ENCODE measurements at places on chromosomes 6 and 20.

GRCh38 chr6:47004463-47004862, 37.7 kb downstream of the ADGRF1 start:
- DNase-seq = no peak

DNA sequence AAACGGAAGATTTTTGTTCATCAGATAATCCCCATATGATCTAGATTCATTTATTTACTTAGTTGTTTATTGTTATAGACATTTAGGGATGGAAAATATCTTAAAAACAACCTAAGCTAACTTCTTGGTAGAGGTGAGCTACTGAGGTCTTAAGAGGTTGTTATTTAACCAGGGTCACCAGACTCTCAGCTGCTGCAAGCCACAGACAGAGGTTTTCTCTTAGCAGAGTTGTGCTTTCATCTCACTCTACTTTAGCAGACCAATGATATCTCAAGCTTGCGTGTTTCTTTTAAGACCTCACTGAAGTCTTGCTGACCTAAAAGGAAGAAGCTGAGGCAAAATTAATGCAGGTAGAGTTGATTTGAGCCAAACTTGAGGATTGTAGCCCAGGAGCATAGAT, 43.6 kb downstream of the NCOA7 start:
- DNase-seq = no peak

DNA sequence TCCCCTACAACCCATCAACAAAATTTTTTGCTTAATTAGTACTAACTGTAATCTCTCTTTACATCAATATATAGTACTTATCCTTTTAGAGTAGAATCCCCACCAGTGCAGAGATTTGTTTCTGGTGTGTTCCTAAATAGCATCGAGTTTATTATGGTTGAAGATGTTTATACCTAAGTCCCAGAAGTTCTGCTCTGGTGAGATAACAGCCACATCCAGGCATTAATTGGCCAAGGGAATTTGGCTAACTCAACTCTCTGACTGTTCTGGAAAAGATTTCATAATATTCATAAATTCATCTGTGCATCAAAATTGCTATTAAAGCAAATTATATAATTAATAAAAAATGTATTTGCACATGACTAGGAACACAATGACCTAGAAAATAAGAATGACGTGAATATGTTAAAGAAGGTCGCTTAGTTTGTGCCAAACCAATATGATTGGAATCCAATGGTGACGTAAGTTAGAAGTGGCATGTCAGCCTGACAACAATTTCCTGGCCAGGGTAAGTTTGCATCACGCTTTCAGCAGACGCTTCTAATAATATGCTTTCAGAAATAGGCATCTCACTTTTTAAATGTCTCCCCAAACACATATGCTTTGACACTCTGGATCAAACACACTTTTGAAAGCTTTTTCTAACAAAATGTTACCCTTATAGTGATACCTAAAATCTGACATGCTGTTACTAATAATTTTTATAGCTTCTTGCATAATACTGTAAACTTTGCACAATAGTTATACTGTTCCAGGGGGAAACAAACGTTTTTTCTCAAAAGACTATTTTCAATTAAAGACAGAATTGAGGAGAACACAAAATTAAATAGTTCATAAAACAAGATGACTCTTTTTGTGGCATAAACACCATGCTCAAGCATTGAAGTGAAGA, 236.7 kb downstream of the TENT5A start:
- DNase-seq = no peak

GRCh38 chr6:131917318-131917717, 33.9 kb downstream of the CCN2 start:
- no peak for DNase-seq

DNA sequence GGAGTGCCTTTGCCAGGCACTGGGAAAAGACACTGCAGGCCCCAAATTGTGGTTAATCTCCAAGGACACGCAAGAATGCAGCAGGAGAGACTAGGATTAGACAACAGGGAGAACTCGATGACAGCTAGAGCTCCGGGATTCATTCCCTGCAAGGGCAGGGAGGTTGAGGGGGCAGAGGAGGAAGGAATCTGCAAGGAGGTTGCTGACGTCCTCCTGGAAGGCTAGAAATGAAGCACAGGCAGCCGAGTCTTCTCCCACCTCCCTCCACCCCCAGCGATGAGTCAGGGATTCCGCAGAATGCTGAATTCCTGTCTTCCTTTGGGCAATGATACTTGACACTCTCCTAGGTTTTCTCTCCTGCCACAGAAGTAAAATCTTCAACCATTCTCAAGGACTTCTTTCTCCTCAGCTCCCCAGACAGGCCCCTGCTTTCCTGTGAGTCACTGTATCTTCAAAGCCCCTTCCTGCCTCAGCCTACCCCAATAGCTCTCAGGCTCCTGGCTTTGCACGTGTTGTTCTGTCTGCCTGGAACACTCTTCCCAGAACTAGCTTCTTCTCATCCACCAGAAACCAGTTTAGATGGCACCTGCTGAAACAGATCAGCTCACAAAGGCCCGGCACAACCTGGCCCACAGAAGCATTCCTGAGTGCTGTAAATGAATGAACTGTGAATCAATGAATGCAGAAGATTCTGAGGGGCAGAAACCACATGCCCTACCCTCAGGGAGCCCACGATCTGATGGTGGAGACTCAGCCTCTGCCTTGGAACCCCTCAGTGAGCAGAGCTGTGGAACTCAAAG, 85.6 kb downstream of the MRPL14 start:
- DNase-seq = no peak

DNA sequence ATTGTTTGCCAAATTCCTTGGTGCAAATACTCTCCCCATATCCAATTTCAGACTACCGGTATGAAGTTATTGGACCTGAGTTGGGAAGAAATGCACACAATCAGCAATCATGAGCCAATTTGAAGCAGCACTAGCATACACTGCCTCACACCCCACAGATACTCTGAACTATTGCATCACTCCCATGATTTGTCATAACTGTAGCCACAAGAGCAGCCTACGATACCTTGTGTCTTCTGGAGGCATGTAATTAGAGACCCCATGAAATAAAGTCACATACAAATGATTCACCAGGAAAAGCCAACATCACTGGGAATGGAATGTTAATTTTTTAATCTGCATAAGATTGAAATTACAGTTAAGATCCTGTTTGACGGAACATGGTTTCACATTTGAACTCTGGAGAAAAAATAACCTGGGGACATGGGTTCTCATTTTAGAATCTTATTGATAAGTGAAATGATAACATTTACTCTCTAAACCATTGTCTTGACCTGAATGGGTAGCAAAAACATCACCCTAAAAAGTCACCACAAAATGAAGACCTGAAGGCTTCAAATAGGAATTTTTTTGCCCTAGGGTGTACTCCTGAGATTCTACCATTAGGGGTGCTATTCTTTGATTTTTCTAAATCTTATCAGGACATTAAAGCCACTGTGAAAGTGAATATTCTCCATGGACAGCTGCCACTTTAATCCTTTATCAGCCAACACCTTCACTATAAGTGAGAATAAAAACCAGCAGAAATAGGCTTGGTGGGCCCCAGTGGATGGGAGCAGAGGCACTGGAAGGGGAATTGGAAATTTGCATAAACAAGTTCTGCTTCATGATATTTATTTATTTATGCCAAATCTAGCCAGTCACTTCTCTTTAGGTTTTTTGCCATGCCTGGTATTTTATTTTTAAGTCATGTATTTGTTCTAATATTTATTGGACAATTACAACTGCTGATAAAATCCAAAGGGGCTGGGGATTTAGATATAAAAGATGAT, 34.5 kb upstream of the HBS1L start:
- peak; percentile 23 for DNase-seq

GRCh38 chr20:15162079-15162647, 824.8 kb upstream of the FLRT3 start:
- no peak for DNase-seq

DNA sequence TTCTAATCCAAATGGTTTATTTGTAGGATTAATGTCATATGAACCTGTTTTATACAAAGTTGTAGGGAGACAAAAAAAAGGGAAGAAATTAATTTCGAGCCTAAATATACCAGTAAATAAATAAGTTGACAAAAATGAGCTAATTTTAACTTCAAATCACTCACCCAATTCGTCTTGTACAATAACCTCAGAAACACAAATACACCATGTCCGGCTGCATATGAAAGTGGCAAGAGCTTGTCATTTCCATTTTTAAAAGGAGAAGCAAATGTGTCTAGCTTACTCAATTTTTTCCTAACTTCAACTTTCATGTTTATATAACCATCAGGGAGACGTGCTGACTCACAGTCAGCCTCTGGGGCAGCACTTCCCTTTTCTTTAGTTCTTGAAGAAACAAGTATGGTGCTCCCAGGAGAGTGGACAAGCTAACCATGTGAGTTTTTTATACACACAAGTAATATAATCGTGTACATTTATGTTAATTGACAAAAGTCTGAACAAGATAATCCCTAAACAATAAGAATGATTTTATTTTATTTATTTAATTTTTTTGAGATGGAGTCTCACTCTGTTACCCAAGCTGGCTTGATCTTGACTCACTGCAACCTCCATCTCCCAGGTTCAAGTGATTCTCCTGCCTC, 55.5 kb upstream of the SGK1 start:
- no peak for DNase-seq

DNA sequence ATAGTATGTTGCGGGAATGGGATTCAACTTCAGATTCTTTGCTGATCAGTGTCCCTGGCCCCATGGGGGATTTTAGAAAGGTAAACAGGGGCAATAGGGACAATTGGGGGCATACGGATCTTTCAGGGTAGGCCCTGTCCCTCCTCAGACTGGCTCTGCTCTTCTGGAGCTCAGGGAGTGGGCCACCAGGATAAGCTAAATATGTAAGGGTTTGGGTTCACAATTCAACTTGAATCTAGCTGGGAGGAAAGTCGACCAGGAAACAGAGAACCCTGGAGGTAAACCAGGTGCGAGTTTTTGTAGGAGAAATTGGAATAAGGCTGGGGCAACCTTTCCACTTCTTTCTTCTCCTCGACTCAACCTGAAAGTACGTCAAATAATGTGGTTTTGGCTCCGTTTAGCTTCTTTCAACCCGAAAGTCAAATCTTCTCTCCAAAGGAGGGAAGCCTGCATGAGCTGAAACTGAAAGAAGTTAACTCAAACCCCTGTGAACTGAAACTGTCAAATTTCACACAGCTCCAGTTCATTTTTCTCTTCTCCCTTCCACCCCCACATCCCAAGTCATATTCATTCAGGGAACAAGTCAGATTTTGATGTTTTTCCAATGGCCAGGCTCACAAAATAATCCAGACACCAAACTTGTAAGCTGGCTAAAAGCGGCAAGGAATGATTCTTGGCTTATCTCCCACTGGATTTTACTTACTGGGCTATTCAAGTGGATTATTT, 278.2 kb downstream of the CLIC5 start:
- DNase-seq = no peak

GRCh38 chr20:43389211-43389610, 68.5 kb upstream of the SRSF6 start:
- DNase-seq = no peak

DNA sequence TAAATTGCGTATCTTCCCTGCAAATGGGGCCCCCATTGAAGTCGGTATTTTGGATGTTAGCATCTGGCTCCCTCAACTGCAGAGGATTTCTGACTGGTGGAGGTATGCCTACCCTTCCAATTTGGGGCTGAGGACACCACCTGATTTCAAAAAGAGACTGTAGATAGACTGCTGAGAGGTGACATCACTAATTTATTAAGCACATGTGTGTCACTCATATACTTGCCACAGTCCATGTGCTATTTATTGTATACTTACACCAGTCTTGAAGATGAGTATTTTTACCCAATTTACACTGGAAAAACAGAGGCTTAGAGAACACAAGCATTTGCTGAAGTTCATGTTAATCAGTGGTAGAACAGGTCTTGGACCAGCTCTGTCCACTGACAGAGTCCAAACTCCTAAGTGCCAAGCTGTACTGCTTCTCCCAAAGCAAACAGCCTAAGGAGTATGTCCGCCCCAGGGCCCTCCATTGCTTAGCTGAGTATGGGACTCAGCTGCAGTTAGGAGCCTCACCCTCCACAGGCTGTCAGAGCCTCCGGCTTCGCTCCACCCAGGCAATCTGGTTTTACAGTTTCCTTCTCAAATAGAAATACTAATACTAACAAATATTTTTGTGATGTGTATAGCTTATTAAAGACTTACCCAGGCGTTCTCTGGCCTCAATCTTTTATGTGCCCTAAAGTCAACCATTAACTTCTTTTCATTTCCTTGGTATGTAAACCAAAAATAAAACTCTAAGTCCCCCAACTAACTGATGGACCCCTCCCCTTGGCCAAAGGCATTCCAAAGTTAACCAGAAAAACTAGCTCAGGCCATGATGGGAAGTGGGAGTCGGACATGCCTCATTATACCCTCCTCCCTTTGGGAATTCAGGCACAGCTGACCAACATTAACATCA, 17.5 kb downstream of the RIN2 start:
- DNase-seq = no peak

DNA sequence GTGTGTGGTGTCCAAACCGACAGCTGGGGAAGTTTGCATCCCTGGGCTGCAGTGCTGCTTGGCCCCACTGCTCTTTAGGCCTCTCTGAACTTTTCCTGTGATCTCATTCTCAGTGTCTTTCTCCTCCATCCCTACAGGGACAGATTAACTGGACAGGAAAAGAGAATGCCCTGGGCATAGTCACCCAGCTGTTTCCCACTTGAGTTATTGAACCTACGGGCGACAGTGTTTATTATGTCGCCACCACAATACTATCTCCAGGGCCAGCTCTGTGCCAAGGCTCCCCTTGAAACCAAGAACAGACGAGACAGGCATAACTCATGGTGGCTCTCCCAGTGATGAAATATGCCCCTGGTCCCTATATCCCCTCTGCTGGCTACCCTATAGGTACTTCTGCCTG, 147.8 kb upstream of the EPHA7 start:
- DNase-seq = no peak

DNA sequence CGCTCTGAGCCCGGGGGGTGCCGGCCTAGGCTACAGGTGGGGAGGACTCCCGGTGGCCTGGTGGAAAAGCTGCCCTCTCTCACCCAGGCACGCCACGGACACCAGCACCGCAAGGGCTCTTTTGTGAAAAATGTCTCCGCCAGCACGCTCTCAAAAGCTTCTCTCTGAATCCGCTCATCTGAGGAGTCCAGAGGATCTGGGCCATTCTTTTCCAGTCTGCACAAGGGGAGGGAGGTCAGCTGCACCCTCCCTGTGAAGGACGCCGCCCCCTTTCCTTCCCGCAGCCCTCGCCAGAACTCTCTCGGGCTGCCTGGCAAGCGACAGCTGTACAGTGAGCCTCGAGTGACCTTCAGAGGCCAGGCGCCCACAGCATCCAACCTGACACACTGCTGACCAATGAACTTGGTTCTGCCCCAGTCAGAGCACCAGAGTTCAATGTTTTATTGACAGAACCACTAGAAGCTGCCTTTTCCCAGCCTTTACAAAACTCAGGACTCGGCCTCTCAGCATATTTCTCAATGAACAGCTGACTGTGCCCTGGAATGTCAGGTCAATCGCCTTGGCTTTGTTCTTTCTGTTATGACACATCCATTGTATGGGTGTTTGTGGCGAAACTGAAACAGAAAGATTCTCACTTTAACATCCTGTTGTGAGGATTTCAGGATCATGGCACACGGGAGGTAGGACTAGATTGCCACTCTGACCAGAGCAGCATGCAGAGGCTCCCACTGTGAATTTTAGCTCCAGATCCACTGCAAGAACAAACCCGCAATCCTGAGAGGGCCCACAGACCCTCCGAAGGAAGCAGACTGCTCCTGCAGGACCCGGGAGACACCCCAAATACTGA, 26.7 kb downstream of the SERPINB9 start:
- DNase-seq = no peak
